ENCODE measurements at places on chromosomes 2 and 18.

DNA sequence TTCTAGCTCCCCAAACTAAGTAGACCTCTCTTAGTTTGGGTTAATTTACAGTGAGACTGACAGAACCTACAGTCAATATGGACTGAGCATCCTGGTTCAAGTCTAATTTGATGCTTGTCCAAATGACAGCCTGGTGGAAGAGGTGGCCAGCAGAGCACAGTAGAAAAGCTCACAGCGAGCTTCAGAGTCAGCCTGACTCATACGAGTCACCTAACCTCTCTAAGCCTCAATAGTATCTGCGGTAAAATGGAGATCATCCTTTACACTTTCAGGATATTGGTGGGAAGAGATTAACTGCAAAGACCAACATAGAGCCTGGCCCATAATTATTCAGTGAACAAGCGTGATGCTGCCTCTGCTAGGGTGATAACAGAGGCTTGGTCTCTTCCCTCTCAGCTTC is 54.5 kb downstream of the DOCK10 start:
- DNase-seq: no peak

DNA sequence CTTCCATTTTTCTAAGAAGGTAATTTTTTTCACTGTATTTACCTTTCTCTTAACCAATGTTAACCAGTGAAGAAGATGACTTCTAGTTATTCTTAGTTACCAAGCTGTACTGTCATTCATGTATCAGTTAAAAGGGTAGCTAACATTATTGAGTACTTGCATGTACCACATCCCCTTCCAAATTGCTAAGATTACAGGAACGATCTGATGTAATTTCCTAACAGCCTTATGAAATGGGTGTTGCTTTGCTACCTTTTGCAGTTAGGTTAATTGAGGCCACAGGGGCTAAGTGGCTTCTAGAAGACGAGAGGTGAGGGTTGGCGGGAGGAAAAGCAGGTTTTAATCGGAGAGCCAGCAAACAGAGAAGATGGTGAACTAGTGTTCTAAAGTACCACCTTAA is 1.8 kb upstream of the SULT6B1 start:
- DNase-seq: no peak

GRCh38 chr2:68915393-68915792 is 37.3 kb downstream of the GKN2 start:
- no peak for DNase-seq

GRCh38 chr18:356778-357177 is 88.9 kb upstream of the THOC1 start:
- DNase-seq: no peak

DNA sequence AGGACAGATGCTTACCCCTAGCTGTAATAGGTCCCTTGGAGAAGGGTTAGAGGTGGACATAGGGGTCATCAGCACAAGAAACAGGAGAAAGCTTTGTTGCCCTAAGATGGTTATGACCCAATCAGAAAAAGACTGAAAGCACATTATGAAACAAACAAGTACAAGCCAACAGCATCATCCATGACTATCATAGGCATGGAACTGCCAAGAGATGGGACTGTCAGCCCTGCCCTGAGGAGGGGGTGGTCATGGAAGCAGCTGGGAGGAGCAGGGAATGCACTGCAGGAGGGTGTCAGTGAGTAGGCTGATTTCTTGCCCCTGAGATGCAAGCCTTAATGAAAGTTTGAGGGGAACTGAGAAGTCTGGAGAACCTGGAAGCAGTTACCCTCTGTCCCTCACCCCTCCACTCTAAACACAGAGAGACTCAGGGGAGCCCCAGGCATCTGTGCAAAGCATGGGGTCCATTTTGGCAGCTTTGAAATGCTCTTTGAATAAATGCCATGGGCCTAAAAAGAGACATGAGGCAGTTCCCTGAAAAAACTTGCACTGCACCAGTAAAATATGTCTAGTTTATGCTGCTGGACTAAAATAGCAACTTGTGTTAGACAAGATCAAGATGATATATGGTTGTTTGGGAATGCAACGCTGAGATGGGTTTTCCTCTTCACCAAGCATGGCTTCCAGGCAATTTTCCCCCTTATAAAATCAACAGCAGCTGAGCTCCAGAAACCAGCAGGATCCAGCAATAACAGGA is 122.7 kb upstream of the ZFP36L2 start:
- no peak for DNase-seq
